GM23248 (cell line): ENCODE measurements at places on chromosomes 4 and X.

GRCh38 chr4:212438-213188 is 88.3 kb downstream of the ZNF718 start:
- peak; percentile 90 for DNase-seq

DNA sequence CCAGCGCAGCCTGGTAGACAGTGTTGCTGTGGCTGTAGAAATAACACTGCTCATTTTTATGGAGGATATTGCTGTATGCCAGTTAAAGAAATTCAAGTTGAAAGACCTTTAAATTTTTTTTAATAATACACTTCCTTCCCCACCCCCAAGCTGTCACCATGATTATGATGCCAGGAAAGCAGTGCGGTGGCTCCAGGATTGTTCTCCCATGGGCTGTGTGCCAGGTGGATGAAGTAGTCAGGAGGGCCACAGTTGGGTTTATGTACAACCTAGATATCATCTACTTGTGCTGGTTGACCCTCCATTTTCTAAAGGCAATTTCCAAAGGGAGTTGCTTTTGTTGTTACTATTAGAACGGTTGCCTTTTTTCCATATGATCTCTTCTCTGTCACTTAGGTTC is 136.6 kb downstream of the AFF1 start:
- DNase-seq, result no peak

DNA sequence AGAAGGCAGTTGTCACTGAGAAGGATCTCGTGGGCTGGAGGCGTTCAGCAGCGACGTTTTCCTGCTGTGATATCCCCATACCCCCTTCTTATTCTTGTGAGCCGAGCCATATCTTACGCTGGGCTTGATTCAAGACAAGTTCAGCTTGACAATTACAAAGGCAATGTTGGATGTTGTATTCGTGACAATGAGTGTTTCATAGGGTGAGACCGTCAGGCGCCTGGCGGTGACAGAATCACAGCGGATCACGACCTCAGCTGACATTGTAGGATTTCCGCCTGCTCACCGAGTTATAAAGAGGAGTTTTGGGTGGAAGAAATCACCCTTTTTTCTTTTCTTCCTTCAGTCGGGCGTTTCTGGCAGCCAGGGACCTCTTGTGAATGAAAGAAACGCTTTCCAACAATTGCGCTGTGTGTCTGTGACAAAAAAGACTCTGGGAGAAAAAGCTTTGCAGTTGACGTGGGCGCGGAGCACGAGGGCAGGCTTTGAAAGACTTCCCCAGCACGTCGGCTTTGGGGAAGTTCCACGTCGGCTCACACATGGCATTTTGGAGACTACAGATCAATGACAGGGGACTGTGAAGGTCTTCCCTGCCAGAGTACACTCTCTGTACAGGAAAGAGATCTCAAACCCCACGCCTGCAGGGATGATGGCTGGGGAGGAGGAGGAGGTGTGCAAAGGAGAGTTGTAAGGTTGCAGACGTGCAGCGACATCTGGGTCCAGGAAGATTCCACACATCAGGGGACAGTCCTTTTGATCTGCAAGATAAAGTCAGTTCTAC is 135.4 kb downstream of the CRLF2 start:
- DNase-seq, result no peak

DNA sequence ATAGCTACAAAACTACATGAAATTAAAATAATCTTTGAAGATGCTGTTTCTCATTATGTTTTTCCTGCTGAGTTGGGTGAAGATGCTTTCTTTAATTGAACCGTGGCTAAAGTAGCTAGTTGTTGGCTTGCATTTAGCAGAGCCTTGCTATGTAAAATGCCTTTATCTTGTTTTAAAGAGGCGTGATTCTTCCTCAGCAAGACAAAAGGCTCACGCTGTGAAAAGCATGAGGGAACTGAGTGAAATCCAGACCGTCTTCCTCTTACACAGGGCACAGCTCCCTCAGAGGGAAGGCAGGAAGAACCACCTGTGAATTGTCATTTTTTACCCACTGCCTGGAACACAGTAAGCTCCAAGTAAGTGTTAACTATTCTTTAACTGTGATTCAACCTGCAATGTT is 39.0 kb upstream of the ZNF518B start:
- no peak for DNase-seq

GRCh38 chr4:78525559-78525958 is 26.0 kb upstream of the ANXA3 start:
- no peak for DNase-seq

- DNase-seq, result no peak
These were observed 3.4 kb downstream of the GALNT7 start for GRCh38 chr4:173171987-173172386.

DNA sequence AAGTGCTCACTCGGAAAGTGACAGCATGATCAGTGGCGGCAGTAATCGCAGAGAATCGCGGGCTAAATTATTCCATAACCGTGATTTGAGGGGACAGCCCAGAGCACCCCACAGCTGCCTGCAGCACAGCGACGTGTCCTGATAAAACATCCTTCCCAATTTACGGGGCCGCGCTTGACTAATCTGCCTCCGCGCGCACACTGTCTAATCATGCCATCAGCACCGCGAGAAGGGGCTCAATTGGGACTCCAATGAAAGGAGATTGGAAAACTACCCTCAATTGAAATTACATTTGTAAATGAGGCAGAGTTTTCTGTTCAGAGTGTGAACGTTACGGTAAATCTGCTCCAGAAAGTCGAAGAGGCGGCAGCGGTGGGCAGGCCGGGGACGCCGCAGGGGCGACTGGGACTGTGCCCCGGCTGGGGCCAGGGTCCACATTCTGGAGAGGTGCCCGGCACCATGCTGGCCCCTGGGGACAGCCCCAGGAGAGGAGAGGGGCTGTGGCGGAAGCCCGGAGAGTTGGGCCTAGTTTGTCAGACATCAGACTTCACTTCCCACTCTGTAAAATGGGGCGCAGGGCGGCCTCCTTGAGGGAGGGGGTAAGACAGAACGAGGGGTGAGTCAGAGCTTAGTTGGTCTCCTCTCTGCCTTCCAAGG is 107.7 kb downstream of the FAM53A start:
- DNase-seq, result no peak

DNA sequence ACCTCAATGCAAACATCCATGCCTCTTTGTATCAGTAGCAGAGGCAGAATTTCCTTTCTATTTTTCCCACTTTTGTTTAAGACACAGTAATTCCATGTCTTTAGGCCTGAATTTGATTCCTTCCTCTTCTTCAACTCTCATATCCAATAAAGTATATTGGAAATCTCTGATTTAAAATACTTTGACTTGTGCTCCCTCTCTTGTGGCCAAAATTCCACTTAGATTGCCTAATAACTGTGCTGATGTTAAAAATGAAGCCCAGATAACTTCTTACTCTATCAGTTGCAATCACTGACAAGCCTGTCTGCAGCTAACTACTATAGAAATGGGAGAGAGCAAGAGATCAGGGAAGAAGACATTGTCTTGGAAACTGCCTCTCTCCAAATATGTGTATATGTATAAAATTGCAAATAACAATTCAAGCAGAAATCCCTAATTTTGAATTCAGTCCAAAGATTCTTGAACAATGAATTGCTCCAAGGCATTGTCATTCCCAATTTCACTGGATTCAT is 163.5 kb upstream of the SPIN4 start:
- peak; percentile 31 for DNase-seq

DNA sequence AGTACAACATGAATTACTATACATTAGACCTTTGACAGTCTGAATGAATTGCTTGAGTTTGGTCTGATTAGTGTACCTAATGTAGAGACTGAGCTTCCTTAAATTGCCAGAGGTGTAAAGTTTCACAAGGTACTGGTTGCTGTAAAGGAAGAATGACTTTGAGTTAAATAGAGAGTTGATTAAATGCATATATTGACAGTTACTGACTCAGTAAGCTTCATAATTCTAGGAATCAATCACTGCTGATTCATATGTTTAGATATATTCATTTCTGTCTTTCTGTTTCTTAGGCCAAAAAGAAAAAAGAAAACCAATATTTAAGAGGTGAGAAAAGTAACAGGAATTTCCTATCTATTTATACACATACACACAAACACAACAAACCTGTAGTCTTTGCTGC is 16.2 kb upstream of the ART3 start:
- no peak for DNase-seq

- DNase-seq, result peak; percentile 2
These were observed 259.2 kb downstream of the CFAP299 start for GRCh38 chr4:80594701-80595100.

DNA sequence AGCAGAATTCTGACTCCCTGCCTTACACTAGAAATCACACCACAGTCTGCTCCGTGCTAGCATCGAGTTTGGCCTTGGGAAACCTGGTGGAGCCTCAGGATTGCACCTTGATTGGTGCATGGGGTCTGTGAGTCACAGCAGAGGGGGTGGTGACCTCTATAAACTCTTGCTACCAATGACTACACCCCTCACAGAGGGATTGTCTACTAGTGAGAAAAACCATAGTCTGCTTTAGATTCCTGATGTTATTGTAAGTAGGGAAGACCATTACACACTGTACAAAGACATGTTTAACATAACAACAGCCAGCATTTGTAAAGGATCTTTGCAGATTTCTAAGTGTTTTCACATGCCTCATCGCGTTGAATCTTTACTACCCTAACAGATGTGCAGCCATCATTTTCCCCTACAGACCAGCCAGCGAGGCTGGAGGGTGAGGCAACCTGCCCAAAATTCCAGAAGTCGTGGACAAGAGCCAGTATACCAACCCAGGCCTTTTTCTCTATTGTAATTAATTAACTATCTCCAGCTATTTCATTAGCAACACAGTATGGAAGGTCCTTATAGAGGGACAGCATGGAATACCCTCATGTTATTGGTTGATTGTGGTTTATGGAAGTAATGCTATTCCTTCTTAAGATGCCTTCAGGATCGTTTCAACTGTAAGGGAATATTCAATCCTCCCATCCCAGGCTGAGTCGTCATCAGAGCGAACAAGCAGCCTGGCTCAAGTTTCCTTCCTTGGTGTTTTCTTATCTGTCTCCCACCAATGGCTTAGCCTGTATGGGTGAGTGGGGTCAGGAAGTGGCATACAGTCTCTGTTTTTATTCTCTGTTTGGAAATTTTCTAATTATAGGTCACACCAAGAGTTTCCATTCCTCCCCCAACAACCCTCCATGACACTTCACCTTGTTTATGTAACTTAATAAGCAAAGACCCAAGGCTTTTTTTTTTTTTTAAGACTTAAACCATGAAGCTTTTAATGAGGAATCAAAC is 55.9 kb upstream of the KDR start:
- no peak for DNase-seq

GRCh38 chr4:100736641-100737451 is 219.0 kb upstream of the EMCN start:
- peak; percentile 90 for DNase-seq

- DNase-seq, result peak; percentile 36
These were observed 654 bp upstream of the STS start for GRCh38 chrX:7146703-7147412.

DNA sequence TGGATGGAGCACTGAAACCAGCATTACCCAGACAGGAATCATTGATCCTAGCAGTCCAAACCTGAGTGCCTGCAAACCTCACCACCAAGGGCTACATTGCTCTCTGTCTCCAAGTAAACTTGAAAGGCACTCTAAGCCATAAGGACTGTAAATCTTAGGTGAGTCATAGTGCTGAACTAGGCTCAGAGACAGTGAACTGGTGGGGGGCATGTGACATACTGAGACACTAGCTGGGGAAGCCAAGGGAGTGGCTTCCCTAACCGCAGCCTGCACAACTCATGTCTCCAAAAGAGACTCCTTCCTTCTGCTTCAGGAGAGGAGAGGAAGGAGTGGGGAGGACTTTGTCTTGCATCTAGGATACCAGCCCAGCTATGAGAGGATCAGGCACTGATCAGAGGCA is 235.5 kb upstream of the ACTRT1 start:
- no peak for DNase-seq
